GM13977 (cell line): ENCODE measurements at places on chromosomes 11 and 22.
A peak's percentile ranks its signal among the peaks of the same experiment; 100 is the strongest.

GRCh38 chr11:16737818-16738192 lies 642 bp upstream of the C11orf58 start:
- no peak for DNase-seq

- no peak for DNase-seq
Observed at GRCh38 chr22:19779011-19779421, 18.4 kb downstream of the TBX1 start.

- DNase-seq = no peak
Observed at GRCh38 chr11:133258751-133259150, 273.6 kb downstream of the OPCML start.

DNA sequence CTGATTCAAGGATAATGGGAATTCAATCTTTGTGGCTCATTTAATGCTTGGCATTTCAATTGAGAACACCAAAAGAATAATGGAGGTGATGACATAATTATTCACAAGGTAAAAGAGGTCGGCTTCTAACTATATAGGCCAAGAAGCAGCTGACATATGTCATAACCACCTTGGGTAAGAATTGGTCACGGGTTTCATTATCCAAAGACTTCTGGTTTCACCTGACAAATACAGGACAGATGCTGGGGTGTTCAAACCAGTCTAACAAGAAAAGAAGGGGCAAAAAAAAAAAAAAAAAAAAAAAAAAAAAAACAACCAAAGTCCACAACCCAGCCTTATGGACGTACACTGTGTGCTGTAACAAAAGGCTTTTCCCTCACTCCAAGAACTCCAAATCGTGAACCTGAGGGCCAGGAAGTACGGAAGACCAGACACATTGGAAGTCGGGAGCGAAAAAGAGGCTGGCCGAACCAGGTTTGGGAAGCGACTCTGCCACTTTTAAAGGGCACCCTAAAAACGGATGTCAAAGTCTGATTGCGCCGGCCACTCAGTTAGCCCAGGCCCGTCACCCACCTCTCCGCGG lies 385 bp downstream of the HARBI1 start:
- peak; percentile 40 for DNase-seq

- no peak for DNase-seq
Observed at GRCh38 chr11:77093056-77093891, 9.4 kb upstream of the OMP start.

DNA sequence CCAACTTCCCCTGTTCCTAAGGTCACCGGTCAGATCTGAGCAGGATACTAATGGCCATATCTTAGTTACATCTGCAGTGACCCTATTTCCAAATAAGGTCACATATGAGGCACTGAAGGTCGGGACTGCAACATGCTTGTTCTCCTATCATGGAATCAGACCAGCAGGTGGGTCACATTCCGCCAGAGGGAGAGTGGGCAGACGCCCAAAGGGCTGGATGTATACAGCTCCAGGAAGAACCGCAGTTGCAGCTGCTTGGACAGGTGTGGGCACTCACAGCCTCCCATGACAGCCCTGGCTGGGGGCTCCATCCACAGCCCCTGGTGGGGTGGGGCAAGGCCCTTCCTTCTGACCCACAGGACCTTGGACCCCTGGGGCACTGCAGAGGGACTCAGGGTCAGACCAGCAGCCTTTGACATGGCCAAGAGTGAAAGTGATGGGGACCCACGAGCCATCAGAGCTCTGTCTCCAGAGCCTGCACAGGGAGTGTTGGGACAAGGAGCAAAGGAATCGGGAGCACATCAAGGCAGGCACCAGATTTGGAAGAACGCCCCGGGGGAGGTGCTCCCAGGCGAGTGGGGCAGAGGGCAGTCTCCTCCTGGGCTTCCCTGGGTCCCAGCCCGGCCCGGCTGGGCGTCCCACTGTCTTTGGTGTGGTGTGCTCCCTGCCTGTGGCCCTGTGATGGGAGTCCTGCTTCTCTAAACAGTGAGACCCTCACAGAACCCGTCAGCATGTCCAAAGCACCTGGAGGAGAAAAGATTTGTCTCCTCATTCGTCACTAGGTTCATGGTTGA lies 13.3 kb upstream of the CD81 start:
- no peak for DNase-seq

- DNase-seq = no peak
Observed at GRCh38 chr22:46833228-46833627, 70.8 kb downstream of the TBC1D22A start.

GRCh38 chr11:134376150-134376921 lies 35.7 kb downstream of the B3GAT1 start:
- DNase-seq = no peak

- DNase-seq = no peak
Observed at GRCh38 chr22:21068681-21069276, 23.0 kb downstream of the LRRC74B start.

DNA sequence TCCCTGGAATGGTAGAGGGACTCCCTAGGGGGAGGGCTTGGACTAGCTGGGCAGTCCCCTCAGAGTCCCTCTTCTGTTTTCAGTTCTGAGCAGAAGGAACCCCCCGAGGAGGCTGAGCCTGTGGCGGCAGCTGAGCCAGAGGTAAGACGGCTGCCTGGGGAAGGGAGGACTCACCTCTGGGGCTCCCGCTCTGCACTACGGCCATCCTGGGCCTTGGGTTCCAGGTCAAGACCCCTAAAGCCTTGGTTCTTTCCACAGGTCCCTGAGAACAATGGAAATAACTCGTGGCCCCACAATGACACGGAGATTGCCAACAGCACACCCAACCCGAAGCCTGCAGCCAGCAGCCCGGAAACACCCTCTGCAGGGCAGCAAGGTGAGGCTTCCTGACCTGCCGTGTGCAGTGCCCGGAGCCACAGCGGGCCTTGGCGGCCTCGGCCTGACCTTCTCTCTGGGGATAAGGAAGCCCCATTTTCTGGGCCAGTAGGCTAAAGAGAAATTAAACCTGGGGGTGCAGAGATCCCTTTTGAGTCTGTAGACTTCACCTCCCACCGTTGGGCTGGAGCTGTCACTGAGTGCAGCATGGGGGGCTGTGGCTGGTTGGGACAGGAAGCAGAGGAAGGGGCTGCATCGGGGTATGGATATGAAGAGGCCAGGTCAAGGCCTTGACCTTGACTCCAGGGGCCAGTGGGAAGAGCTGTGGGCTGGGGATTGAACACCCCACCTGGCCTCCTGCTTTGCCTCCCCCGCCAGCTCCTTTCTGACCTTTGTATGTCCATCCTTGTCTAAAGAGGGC lies 15.0 kb downstream of the INCENP start:
- no peak for DNase-seq

GRCh38 chr22:30514252-30514651 lies 8.8 kb upstream of the SEC14L4 start:
- DNase-seq = no peak

DNA sequence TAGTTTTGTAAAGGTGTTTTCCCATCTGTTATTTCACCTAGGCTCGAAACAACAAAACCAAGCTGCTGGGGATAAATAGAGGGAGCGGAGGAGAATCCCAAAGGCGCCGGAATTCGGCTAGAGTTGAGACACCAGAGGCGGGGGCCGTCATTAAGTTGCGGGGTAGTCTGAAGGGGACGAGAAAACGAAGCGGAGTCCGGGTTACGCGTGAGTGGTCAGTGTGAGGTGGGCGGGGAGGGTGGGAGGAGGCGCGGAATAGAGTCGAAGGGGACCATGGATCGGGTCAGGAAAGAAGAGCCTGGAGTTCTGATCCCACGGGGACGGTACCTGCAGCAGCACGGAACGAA lies 361 bp downstream of the SRPRA start:
- DNase-seq = no peak

DNA sequence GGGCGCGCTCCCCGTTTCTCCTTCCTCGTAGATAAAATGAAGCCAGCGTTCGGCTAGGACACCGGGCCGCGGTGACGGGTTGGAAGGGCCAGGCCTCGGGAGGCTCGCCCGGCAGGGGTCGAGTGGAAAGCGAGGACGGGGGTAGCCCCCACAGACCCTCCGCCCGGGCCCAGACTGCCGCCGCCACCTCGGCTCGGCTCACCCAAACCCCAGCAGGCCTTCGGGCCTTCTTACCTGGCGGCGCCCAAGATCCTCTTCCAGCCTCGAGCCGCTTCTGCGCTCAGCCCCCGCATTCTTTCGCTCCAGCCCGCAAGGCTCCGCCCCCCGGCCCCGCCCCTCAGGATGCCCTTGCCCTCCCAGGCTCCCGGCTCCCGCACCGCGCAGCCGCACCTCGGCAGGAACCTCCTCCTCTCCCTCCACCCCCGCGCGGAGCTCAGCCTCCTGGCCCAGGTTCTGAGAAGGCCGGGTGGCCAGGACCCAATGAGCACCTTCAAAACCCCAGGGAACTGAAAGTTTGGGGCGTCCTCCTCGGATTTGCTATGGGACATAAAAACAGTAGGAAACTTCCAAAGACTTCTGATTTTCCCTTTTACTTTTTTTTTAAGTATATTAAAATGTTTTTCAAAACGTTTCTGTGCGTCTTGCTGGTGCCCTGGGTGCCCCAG lies at the start of gene CD59:
TSS of gene CD59 (minus strand) at position 276 of the 665 bp plus-strand sequence. CDS start 13,978 bp downstream, outside the sequence.
- peak; percentile 83 for DNase-seq

GRCh38 chr11:86303257-86303656 lies 1.2 kb downstream of the HIKESHI start:
- no peak for DNase-seq

- no peak for DNase-seq
Observed at GRCh38 chr11:110128161-110128560, 35.0 kb downstream of the ZC3H12C start.

- DNase-seq = no peak
Observed at GRCh38 chr11:74480688-74481417, 12.7 kb downstream of the LIPT2 start.

DNA sequence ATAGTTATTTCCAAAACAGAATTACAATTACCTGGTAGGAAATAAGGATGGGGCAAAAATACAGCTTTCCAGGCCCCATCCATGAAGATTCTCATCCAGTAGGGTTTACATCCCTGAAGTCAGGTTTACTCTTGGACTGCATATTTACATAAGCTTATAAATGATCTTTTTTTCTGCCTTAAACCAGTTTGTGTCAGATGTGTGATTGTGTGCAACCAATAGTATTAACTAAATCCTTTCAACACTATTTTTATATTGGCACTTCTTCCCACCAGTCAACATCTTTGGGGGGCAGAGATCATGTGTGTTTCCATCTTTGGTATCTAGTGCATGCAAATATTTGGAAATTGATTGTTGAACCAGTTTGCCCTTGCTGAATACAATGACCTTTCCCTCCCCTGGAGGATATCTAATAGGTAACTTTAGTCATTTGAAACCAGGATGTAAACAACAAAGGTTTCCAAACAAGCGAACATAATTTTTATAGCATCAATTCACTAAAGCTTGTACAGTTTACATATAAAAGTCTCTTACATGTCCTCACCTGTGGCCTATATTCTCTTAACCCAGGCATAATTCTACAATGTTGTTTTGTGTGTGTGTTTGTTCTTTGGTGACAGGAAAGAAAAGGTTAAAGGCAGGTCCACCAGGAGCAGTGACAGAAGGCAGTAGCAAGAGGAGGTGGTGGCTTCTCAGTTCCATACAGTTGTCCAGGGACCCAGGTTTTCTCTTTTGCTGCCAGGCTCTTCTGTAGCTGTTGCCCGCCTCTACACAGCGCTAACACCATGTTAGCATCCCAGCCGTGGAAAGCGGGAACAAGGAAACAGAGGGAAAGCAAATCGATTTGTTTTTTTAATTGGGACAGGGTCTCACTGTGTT lies 1.7 kb upstream of the ME3 start:
- DNase-seq = no peak

GRCh38 chr11:68841718-68842426 lies at the start of gene CPT1A:
TSS of gene CPT1A (minus strand) at chr11:68841916. CDS start at chr11:68815474, 26,442 bp downstream.
- peak; percentile 91 for DNase-seq

- DNase-seq = peak; percentile 86
Observed at GRCh38 chr22:37186228-37186996, 1.6 kb downstream of the C1QTNF6 start.

- no peak for DNase-seq
Observed at GRCh38 chr11:30489511-30489910, 96.6 kb downstream of the MPPED2 start.

DNA sequence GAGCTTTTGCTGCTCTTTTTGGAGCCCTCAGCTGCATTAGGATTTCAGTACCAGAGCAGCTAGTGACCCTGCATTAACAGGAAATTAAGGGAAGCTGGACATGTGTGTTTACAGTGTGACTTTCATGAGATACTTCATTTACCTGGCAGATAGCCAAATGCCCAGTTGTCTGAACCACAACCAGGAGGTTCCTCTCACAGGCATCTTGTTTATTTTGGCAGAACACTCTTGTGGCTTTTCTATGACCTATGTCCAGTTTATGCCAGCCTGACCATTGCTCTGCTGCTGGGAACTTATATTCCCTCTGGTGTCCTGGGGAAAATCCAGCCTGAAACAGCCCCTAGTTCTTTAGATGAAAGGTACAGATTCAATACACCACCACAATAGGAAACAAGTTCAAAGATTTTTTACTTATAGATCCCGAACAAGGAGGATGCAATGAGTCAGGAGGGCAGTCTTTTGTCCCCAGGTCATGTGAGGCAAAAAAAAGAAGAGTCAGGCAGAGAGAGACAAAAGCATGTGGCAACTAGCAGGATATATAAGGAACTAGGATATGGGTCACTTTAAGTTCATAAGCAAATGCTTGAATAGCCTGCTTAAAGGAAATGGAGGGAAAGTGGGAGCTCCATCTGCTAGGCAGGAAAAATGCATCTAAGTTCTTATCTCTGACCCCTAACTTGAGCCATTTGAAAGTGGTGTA lies 379.3 kb downstream of the INSC start:
- DNase-seq = no peak

GRCh38 chr11:130677486-130678153 lies 229.2 kb downstream of the ADAMTS15 start:
- no peak for DNase-seq

GRCh38 chr11:9577556-9577955 lies 4.1 kb downstream of the WEE1 start:
- no peak for DNase-seq

- DNase-seq = no peak
Observed at GRCh38 chr11:96187822-96188221, 155.2 kb downstream of the MAML2 start.

GRCh38 chr22:39382410-39382809 lies 17.2 kb upstream of the TAB1 start:
- DNase-seq = peak; percentile 78

DNA sequence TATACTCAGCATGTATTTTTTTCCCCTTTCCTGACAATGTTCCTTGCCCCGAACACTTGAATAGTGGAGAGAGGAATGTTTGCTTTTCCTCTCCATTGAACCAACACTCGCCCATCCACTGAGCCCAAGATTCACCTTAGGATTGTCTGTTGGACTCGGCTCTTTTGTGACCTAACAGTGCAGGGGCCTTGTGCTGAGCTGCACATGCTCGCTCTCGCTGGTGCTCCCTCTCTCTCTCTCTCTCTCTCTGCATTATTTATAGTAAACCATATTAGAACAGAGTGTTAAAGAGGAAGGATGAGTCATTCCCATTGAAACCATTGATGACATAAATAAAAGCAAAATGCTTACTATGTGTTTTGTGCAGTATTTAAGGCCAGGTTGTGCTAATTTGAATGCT lies 20.7 kb downstream of the ZBTB16 start:
- DNase-seq = no peak
